ENCODE measurements at places on chromosomes 6 and 20. TPM values are rescaled to one million over a fixed set of nuclear protein-coding genes. Genes with fewer than 3 reads are reported as not detected.

The GHRH gene
- not detected for total RNA-seq

The GCNT2 gene
- 27.3 TPM for total RNA-seq

The FBXO5 gene
- total RNA-seq = 68.7 TPM

The ULBP1 gene
- 0.03 TPM for total RNA-seq

The ARMH2 gene
- total RNA-seq = not detected
